ENCODE measurements at places on chromosomes 12 and 14.

DNA sequence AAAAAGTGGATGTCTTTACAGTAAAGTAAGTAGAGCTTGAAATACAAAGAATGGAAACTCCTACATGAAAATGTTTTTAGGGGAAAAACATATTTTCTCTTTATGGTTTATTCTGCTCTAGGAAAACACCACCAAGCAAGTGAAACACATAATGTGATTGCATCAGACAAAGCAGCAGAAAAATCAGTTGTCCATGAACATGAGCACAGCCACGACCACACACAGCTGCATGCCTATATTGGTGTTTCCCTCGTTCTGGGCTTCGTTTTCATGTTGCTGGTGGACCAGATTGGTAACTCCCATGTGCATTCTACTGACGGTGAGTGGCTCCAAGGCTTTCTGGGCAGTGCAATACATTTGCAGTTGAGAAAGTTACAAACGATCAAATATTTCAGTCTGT, 42.6 kb upstream of the PLEKHD1 start:
- no peak for DNase-seq

- DNase-seq, result no peak
Observed at GRCh38 chr12:23099604-23100003, 474.6 kb downstream of the ETNK1 start.

DNA sequence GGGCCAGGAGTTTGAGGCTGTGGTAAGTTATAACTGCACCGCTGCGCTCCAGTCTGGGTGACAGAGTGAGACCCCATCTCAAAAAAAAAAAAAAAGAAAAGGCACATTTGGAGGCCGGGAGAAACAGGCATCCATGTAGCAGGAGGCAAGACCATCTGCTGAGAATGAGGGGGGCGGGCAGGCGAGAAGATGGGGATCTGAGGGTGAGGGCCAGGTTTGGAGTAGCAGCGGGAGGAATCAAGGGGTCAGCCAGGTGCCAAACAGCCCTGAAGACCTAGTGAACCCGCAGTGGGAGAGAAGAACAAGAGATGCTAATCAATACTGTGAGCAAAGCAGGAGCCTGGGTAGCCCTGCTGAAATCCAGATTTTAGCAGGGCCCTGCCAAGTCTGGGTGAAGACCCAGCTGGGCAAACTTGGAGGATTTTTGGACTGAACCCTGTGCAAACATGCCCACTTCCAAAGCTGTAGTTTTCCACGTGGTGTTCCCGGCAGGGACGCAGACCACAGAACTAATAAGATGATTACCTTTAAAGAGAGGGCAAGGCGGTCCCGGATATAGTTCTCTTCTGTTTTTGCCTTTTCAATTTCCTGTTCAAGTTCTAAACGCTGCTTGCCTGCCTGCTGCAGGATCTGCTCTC, 61.0 kb downstream of the NIN start:
- DNase-seq, result no peak

DNA sequence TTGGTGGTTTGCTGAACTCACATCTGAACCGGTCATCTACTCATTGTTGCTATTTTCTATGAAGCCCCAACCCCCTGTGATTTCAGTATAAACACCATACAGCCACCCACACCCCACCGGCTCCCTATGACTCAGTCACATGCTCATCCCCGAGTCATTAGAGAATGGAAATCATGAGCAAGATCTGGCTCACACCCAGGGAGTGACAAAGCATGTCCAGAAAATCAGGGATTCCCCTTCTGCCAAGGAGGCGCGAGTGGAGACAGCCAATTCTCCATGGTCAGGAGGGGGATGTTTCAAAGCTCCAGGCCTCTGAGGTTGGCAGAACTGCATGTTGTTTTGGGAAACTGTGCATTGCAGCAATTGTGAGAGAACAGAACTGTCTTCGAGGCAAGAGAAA, 657.5 kb upstream of the TBX3 start:
- DNase-seq, result no peak

GRCh38 chr12:63042646-63043045, 107.7 kb upstream of the PPM1H start:
- DNase-seq, result no peak

DNA sequence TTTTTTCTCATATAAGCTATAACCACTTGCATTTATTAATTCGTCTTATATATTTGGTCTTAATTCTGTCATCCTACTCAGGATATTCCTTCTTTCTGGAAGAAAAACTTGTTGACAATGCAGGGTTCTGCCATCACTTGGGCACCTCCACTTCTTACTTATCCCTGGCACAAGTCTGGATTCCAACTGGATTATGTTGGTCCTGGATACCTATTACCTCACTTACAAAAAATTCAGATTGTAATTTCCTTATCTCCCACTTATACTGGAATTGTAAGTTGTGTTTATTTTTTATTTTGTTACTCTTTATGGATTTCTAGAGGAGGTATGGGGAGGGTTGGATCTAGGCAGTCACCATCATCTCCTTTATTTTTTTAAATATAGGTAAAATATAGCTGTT, 36.7 kb downstream of the LRRIQ1 start:
- no peak for DNase-seq

GRCh38 chr12:30484658-30485057, 211.0 kb downstream of the IPO8 start:
- no peak for DNase-seq

DNA sequence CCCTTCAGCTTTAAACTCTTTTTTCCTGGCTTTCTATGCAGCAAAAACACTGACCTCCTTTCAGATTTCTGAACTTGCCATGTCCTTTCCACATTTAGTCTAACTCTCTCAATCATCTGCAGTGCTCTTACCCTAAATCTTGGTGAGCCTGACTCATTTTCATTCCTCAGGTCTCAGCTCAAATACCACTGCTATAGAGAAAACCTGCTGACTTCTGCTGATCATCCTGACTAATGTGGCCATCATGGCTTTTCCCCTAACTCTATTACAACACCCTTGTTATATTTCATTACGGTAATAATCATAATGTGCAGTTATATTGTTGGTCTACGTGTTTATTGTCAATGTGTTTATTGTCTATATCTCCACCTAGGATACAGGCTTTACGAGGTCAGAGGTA, 207.3 kb upstream of the OR4E1 start:
- DNase-seq, result no peak

DNA sequence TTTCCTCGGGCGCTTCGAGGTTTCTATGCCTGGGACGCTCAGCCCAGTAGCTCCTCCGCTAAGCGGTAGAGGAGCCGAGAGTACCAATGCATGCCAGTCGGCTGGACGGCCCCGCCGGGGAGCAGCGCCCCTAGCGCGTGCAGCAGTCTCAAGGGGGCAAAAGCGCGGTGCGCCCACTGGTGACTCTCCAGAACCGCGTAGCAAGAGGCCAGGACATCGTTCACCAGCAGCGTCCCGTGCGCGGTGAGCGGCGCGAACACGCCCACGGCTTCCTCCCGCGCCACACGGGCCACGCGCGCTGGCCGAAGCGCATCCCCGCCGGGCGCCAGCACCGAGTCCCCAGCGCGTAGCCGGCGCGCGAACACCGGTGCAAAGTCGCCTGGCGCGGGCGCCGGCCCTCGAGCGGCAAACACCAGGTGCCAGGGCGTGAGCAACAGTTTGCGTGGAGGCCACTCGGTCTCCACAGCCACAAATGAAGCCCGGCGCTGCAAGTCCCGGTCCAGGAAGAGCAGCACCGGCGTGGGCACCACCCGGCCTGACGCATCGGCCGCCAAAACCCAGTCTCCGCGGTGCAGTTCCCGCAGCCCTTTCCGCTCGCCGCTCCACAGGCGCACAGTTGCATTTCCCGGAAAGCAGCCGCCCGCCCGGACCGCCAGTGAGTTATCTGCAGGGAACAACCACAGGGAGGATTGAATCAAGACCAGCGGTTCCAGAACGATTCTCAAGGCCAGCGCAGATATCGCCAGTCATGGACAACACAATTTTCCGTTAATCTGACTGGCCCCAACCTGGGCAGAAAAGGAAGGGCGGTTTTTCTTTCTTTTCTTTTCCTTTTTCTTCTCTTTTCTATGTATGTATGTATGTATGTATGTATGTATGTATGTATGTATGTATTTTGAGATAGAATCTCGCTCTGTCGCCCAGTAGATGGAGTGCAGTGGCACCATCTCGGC, 4.5 kb downstream of the DHH start:
- DNase-seq, result no peak

DNA sequence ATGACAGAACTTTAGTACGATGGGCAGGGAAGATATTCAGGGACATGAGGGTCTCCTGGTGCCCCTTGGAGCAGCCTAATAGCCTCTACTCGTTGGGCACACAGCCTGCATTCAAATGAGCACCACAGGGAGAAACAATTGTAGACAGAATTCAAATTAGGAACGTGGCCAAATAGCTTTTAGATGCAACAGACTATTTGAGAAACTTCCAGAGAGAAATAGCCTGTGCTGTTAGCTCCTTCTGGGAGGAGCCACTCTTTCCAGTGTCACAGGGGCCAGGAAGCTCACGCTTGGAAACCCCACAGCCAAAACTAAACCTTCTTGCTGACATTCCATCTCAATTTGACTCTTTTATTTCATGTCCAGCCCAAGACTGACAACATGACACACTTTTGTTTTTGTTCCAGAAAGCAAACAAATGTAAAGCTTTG, 114.5 kb downstream of the RPAP3 start:
- DNase-seq, result no peak

DNA sequence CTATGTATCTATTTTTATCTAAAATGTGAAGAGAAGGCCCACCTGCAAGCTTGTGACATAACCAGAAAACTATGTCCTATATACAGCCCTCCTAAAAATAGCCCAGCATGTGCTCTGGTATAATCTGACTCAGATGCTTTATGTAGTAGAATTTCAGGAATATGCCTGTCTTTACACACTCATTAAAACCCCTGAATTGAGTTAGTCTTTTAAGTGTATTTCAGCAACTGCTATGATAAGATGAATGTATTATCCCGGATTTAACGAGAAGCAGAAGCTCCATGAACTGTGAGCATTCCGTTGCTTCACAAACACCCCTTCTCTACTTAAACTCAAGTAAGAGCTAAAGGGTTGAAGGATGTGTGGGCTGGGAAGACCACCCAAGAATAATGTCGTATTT, 89.9 kb upstream of the PRICKLE1 start:
- no peak for DNase-seq

DNA sequence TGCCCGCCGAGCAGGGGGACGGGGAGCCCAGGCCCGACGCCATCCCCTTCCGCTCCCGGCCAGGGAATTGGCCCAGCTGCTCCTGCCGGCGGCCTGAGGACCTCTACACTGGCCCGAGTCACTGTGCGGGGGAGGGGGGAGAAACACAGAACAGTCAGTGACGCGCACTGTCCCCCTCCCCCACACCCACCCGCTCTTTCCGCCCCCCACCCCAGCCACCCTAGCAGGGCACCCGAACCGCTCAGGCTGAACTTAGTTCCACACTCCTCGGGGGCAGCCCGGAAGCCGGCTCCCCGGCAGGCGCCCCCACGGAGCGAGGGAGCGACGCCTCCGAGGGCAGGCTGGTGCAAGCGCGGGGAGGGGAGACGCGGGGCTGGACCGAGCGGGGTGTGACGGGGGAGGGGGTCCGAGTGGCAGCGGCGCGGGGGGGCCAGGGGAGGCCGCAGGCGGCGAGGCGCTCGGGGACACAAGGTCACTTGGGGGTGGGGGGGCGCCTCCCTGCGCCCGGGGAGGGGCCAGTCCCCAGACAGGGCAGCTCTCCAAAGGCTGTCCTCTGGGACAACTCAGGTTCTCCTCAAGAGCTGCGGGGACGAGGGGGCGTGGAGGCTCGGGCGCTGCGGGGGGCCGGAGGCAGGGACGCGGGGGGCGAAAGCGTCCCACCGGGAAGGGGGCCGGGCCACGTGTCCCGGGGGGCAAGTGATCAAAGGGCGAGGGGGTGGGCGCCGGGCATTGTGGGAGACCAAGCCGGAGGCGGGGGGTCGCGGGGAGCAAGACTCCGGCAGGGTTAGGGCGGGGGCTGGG, 648 bp downstream of the CHD4 start:
- peak; percentile 44 for DNase-seq

DNA sequence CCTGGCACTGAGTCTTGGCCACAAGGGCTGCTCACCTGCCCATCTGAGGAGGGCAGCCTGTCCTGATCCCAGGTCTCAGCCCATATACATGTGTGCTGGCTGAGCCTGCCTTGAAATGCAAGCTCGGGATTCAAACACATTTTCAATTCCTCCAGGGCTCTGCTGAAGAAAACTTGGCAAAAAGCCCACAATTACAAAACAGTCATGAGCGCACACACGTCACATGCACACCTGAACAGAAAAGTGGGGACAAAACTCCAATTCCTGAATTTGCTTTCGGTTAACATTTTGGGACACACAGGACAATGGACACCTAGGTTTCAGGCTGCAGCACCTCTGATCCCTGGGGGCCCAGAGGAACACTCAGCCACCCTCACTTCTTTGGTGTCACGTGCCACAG, 113.9 kb downstream of the RBM19 start:
- DNase-seq, result no peak

All from activated T-helper 1 cell treated with Interleukin-2 at 50 U/mL for 16 hours (primary cell).